ENCODE measurements at places on chromosomes 7 and 10.

- DNase-seq = no peak
Observed at GRCh38 chr7:22781230-22781711, 41.4 kb downstream of the TOMM7 start.

DNA sequence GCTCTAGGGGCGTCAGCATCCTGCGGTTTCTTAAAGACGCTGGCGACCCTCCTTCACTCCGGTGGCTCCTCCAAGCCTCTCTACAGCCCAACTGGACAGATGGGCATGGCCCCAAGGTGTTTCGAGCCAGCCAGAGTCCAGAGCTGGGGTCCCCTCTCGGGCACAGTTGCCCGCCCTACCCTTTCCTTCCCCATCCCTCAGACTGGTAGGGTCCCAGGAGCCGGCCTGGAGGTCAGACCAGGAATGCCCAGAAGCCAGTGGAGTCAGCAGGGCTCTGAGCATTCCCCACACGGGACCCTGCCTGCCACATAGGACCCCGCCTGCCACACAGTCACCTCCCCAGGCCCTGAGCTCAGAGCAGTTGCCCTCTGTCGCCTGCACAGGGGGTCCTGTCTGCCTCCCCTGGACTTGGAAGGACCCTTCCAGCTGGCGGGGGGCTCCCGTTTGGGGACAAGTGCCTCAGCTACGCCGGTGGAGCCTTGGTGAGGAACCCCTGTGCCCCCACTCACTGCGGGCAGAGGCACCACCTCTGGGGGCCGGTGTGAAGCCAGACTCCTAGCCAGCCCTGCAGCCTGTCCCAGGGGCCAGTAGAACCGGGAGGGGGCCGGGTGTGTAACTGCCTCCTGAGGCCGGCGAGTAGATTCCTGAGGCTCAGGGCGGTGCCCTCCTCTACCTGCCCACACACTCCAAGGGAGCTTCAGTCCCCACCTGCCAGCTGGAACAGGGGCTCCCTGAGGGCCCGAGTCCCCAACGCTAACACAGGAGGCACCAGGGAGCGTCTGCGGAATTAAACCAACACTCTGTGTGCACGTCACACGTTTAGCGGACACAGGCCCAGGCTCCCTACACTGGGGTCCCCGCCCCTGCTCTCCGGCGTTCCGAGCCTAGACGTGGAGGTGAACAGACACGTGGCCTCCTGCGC lies 19.4 kb upstream of the PDGFA start:
- no peak for DNase-seq

GRCh38 chr7:11332186-11332864 lies 358.7 kb downstream of the PHF14 start:
- no peak for DNase-seq

DNA sequence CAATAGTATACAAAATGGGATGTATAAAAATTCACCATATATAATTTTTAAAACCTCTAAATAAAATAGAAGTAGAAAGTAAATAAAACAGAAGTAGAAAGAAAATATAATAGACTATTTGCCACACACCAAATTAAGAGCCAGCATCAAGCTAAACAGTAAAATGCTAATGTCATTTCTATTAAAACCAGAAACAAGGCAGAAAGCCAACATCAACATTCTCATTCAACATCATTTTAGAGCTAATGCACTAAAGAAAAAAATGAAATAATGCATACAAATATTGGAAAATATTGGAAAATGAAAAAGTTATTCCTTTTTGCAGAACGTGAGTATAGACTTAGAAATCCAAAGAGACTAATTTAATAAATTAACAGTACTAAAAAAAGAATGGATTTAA lies 23.4 kb upstream of the RELN start:
- no peak for DNase-seq

GRCh38 chr10:81027223-81027622 lies 489.5 kb downstream of the SH2D4B start:
- DNase-seq = no peak

GRCh38 chr10:10629512-10629911 lies 388.2 kb upstream of the CELF2 start:
- no peak for DNase-seq

GRCh38 chr10:86663576-86664339 lies 4.6 kb upstream of the LDB3 start:
- no peak for DNase-seq

DNA sequence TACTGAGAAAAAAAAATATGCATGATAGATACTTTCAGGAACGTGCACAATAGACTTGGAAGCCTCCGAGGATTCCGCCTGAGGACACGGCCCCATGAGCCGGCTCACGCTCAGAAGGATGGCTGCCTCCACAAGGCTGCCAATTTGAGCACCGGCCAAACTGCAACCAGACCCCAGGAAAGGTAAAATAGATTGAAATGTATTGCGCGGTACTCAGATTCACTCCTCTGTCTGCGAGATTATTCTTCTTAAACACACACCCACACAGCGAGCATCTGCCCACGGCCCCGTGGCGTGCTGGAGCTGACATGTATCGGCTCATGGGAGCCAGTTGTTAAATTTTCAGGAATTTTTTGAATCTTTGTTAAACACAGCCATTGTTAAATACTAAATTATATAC lies 653.2 kb upstream of the MKI67 start:
- no peak for DNase-seq

GRCh38 chr10:10626734-10627133 lies 390.9 kb upstream of the CELF2 start:
- DNase-seq = no peak

DNA sequence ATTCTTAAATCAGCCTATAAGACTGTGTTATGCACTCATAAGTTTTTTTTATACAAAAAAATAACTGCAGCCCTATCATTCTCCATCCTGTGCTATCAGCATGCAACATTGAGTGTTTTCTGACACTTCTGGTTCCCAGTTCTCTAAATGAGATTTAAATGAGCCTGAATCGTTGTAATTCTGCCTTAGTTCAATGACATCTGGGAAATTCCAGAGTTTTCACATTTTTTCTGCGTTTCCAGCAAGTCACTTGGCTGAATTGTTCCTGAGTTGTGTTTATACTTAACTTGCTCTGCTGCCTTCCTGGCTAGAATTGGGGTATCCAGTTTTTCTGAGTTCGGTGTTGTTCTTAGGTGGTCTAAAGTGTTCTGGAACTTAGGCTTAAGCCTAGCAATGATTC lies 636.1 kb upstream of the FZD8 start:
- DNase-seq = no peak

GRCh38 chr10:369684-370448 lies 234.6 kb downstream of the ZMYND11 start:
- DNase-seq = no peak

DNA sequence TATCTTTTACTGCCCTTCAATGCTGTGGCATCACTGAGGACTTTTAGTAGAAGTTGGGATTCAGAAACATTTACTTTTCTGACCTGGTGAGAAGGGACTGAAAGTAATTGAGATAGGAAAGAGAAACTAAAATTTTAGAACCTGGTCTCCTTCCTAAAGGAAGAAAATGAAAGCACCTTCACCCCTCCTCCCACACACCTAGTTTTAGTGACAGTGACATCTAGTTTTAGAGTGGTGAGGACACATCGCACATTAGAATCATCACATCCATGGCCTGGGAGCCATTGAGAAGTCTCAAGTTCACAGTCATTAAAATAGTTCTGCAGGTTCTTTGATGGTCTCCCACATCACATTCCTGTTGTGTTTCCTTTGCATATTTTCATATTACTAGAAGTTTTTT lies 16.1 kb downstream of the TAS2R41 start:
- DNase-seq = peak; percentile 44

DNA sequence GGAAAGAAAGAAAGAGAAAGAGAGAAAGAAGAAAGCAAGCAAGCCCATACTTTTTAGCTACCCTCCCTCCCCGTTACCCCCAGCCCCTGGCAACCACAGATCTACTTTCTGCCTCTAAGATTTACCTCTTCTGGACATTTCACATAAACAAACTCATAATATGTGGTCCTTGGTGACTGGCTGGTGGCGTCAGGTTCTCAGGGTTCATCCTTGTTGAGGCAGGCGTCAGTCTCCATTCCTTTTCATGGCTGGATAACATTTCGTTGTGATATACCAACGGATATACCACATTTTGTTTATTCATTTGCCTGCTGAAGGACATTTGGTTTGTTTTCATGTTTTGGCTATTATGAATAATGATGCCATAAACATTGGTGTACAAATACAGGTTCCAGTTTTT lies 30.5 kb downstream of the CDH23 start:
- DNase-seq = no peak

- DNase-seq = no peak
Observed at GRCh38 chr10:94533027-94533426, 12.6 kb upstream of the HELLS start.

DNA sequence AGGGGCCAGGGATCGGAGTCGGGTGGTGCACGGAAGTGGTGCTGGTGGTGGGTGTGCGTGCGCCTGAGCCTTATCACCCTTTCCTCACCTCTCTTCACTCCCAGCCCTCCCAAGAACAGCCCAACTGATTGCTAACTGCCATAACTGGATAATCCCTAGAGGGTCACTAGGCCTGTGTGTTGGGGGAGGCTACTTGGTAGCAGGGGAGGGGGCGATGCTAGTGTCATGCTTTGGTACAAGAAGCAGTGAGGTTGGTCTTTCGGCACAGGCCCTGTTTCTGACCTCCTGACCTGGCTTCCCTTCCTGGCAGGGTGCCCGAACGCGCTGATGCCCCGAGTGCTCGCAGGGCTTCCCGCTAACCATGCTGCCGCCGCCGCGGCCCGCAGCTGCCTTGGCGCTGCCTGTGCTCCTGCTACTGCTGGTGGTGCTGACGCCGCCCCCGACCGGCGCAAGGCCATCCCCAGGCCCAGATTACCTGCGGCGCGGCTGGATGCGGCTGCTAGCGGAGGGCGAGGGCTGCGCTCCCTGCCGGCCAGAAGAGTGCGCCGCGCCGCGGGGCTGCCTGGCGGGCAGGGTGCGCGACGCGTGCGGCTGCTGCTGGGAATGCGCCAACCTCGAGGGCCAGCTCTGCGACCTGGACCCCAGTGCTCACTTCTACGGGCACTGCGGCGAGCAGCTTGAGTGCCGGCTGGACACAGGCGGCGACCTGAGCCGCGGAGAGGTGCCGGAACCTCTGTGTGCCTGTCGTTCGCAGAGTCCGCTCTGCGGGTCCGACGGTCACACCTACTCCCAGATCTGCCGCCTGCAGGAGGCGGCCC lies 652 bp downstream of the KAZALD1 start:
- peak; percentile 72 for DNase-seq

DNA sequence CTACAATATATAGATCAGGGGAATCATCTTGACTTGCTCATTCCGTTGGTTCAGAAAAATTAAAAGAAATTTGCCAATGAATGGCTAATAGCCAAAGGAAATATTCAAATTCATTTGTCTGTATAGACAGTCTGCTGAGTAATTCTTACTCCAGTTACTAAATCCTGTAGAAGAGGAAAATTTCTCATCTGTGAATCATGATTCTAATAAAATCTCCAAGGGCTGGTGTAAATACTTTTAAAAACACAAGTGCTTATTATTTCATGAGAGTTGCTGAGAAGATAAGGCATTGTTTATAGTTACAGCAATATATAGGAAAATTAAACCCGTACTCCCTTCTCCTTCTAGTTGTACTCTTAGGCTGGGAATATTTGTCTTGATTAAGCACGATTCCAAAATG lies 53.0 kb downstream of the WNT2 start:
- DNase-seq = no peak

GRCh38 chr10:46277840-46278239 lies 9.0 kb upstream of the ANTXRL start:
- no peak for DNase-seq

DNA sequence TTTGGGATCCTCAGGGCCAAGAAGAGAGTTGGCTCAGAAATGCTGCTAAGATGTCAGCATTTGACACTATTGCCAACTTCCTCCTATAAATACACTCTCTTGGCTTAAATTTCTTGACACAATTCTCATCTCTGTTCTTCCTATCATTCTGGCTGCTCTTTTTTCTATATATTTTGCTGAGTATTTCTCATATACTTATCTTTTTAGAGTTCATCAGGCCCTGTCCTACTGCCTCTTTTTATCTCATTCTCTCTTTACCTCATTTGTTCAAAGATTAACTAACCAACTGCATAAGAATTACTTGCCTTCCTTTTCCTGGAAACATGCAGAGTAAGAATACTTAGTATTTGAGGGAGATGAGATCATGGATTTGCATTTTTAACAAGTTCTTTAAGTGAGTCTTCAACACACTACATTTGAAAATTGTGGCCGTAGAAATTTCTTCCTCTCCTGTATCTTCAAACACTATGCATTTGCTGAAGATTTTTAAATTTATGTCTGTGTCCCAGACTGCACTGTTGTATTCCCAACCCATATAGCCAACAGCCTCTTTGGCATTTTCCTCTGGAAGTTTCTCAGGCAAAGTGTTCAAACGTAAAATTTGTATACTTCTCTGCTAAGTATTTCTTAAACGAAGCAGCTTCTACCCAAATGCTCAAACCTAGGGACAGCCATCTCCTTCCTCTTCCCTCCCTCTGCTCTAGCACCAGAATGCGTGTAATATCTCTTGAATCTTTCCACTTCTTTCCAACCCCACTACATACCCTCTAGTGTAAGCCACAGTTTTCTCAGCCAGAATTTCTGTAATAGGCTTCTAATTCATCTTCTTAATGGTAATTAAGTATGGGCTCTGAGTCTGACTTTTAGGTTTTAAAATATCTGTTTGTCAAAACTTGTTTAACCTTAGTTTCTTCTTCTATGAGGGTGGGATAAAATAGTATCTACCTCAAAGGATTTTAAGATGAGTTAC lies 35.5 kb downstream of the ARL4A start:
- no peak for DNase-seq

GRCh38 chr7:123075838-123076467 lies 80.5 kb upstream of the TAS2R16 start:
- no peak for DNase-seq

- DNase-seq = peak; percentile 70
Observed at GRCh38 chr7:50262916-50263690, 41.4 kb upstream of the IKZF1 start.

- DNase-seq = no peak
Observed at GRCh38 chr7:5414916-5415315, 8.7 kb downstream of the TNRC18 start.

DNA sequence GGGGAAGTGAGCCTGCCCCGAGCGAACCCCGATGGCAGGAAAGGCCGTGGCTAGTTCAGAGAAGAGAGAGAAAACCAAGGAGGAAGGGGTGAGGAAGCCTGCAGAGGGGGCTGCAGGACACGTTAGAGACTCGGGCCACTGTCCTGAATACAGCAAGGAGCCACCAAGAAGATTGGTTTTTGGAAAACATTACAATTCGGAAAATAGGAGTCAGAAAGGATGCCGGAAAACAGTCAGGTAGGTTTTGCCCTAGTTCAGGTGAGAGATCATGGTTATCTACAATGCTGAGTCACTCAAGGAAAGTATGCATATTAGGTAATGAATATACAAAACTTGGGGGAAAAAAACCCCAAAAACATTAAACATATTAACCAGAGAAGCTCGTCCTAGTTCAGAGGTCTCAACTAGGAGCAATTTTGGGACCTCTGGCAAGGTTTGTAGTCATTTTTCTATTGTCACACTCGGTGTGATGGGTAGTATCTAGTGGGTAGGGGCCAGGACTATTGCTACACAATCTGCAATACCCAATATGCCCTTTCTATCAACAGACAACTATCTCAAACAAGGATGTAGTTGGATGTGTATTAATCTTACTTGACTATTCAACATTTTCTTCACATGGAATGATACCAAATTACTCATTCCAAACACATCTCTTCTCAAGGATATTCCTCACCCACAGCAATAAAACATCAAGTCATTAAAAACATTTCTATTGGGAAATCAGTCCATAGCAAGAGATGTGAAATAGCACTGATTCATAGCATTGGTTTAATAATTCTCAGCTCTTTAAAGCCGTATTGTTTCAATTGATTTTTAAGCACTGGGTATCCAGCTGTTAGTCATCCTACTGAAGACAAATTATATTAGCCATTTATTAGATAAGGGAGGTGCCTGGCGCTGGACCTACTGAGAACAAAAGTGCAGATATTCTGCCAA lies 74.4 kb upstream of the RSU1 start:
- peak; percentile 79 for DNase-seq

- no peak for DNase-seq
Observed at GRCh38 chr7:95219721-95220120, 104.6 kb downstream of the PON1 start.
